ENCODE measurements at places on chromosomes 11 and 22.
A peak's percentile ranks its signal among the peaks of the same experiment; 100 is the strongest.

- no peak for DNase-seq
These were observed 117.2 kb upstream of the BMAL1 start for GRCh38 chr11:13160346-13160745.

DNA sequence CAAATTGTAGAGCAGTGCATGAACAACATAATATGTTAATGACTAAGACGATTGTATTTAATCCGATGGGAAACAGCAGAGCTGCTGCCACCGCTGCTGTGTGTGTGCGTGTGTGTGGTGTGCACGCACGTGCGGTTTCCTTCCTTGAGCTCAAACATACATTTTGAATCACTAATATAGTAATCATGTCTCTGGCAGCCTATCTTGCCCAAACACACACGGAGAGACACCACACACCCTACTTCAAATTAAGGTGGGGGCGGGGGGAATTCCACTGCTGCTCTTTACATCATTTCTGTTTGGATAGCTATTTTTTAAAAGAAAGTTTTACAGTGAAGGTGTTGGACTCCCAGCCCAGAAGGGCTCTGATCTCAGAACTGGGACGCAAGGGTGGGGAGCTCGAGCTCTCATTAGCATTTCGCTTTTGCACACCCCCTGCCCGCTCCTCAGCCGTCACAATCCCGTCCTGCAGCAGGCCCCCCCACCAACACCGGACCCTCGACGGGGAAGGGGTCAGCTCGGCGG is 651 bp upstream of the FAM83F start:
- peak; percentile 40 for DNase-seq

DNA sequence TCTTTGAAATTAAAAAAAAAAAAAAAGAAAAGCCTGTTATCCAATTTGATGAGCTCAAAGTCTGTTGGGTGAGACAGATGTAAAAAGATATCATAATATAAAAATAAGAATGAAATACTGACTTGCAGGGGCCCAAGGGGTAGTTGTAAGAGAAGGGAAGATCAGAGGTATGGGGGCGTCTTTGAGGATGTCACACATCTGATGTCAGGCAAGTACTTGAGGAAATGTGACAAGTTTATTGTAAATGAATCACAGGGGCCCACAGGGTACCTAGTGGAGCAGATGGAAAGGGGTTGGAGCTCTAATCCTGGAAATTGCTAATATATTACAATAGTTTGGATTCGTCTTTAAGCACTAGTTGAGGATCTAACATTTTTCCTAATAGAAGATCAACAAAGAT is 131.6 kb downstream of the MAML2 start:
- no peak for DNase-seq

DNA sequence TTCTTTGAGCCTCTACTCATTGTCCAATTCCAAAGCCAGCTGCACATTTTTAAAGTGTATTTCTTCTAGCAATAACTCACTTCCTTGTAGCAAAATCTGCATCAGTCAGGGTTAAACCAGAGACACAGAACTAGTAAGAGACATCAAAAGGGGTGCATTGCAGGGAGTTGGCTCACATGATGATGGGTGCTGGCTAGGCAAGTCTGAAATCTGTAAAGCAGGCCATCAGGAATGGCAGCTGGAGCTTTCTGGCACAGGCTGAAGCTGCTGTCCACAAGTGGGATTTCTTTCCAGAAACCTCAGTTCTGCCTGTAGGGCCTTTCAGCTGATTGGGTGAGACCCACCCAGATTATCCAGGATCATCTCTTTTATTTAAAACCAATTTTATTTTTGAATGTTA is 698.1 kb downstream of the NTM start:
- DNase-seq = no peak

DNA sequence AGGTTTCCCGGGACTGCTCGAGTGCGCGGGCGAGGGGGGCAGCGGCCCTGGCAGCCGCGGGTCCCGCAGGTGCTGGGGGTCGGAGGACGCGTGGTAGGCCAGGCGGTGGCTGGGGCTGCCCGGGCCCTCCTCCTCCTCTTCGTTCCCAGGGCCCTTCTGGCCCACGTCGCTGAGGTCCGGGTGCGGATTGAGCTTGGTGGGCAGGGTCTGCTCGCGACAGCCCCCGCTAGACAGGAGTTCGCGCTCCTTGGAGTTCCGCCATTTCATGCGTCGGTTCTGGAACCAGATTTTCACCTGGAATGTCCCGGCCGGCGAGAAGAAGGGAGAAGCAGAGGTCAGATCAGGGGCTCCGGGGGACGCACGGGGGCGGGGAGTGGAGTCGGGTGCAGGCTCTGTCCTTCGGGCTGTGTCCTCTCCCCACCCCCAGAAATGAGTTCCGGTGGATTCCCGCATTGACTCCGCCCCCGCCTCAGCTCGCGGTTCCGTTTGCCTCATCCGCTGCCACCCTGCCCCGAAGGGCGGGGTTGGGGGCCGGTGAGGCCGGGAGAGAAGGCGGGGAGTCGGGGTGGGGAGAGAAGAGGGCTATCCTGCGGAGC is 3.9 kb downstream of the DBX1 start:
- DNase-seq = peak; percentile 31

DNA sequence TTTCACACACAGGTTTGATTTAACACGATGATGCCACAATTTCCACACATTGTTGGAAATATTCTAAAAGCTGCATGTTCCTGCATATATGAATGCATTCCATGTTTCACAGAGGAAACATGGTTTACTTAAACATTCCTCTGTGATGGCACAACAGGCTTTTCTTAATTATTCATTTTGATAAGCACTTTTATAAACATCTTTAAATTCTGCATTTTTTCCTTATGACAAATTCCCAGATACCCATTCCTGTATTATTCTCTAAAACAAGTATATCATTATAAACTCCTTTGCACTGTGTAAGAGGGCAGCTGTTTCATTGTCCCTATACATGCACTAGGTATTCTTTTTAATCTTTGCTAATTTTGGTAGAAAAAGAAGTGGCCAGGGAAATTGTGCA is 532.3 kb downstream of the SOX6 start:
- DNase-seq = no peak

DNA sequence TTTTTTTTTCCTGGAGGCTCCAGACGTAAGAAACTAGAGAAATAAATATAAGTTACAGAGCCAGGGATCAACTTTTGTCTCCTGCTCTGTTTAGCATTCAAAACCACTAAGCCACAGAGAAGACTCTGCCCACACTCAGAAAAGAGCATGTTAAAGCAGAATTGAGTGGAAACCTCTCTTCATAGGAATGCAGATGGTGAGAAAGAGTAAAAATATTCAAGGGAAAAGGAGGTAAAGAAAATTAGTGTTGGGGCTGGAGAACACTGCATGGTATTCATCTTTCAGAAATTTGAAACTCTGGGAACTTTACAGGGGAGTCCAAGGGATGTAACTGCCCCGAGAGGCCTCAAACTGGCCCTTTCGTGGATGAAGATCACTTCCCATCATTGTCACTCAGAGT is 65.1 kb downstream of the CLMP start:
- DNase-seq = no peak

- no peak for DNase-seq
These were observed 58.1 kb downstream of the LINC01488 start for GRCh38 chr11:69539416-69540117.

GRCh38 chr22:30132290-30132996 is 52.2 kb downstream of the HORMAD2 start:
- DNase-seq = no peak

DNA sequence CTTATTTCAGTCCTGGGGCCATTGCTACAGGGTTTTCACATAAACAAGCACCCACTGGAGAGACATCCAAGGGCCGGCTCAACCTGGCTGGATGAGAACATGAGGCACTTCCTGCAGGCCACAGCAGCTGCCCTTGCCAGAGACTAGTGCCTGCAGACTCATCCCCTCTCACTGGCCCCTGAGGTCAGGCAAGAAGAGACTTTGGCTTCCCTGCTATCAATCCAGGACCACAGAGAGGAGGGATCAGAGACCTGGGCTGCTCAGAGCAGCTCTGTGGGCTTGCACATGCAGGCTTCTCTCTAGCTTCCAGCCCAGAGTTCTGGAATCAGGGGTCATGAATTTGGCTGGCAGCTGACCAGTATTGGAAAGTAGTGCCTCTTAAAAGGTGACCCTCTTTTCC is 79.5 kb downstream of the CABIN1 start:
- DNase-seq = no peak

Measured in stimulated activated CD4-positive, alpha-beta T cell treated with anti-CD3 and anti-CD28 coated beads, TNF-alpha, amount 100 ng/mL, for 4 hours (primary cell).